ENCODE measurements at places on chromosomes 4 and X.

GRCh38 chr4:75555294-75556164 lies at the start of gene ODAPH:
TSS of gene ODAPH (plus strand) at chr4:75556066. CDS start at chr4:75556083, 17 bp downstream.
- no peak for DNase-seq

DNA sequence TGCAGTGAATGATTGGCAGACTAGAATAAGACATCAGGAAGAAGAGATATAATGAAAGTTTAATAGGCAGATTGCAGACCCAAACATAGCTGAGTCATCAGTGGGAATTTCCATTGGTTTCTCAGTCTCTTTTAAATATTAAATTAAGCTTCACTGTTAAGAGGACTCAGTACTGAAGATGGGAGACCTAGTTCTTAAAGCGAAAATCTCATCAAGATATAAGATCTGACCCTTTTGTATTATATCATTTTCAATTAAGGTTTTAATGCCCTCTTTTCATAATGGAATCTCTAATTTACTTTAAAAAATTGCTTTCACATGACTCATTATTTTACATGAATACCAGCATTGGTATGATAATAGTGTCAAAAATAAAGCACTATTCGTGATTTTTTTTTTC lies 168.9 kb upstream of the ATOH1 start:
- DNase-seq: no peak

DNA sequence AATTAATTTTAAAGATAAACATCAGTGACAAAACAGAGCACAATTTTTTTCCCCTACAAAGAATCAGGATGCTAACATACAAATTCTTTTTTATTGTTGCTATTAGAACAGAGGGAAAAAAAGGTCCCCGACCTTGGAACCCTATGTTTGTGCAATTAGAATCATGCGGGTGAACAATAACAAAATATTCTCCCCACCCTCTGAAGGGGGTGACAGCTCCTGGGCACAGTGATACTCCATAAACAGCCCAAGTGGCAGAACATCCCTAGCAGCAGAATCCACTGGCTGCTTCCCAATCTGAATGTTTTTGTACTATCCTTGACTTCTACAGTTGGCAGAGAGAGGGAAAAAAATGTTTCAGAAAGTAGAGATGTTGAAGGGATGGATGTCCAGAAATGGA lies 87.7 kb upstream of the TLL1 start:
- DNase-seq: no peak

DNA sequence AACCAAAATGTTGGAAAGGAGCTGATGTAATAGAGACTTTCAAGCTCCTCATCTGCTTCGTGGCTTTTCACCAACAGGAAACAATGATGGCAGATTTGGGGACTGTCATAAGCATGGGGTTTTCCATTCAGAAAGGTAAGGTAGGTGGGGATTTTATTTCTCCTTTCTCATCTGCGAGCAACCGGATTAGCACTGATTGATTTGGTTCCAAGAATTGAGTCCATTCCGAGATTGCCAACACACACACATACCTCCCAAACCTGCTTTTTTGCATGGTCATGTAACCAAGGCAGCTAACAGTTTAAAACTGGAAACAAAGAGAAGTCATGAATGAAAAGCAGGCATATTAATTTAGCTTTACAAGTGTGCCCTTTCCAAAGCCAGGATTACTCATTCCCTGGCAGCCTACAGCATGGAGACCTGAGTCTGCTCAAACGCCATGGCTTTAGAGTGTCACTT lies 63.0 kb upstream of the LNX1 start:
- DNase-seq: no peak

- DNase-seq: no peak
Measured at GRCh38 chrX:21735038-21735767, 22.7 kb downstream of the SMPX start.

GRCh38 chr4:1177274-1178141 lies 5.1 kb upstream of the SPON2 start:
- no peak for DNase-seq

GRCh38 chr4:98909646-98910401 lies 19.1 kb downstream of the EIF4E start:
- DNase-seq: no peak

DNA sequence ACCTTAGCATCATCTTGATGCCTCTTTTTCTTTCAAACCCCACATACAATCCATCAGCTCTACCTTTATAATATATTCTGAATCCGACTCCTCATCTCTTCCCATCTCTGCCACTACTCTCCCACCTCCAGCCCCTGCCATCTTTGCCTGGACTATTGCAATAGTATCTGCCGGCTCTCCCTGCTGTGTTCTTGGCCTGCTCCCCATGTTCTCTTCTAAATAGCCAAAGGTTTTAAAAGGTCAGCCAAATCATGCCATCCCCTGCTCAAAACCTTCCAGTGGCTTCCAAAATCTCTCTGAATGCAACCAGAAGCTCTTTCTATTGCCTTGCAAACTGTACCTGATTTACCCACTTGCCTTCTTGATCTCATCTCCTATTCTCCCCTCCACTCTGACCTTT lies 266.0 kb downstream of the PTTG2 start:
- DNase-seq: no peak

- DNase-seq: no peak
Measured at GRCh38 chr4:169293343-169294176, 22.8 kb upstream of the SH3RF1 start.

- DNase-seq: no peak
Measured at GRCh38 chrX:47351706-47352105, 18.7 kb upstream of the ZNF157 start.

DNA sequence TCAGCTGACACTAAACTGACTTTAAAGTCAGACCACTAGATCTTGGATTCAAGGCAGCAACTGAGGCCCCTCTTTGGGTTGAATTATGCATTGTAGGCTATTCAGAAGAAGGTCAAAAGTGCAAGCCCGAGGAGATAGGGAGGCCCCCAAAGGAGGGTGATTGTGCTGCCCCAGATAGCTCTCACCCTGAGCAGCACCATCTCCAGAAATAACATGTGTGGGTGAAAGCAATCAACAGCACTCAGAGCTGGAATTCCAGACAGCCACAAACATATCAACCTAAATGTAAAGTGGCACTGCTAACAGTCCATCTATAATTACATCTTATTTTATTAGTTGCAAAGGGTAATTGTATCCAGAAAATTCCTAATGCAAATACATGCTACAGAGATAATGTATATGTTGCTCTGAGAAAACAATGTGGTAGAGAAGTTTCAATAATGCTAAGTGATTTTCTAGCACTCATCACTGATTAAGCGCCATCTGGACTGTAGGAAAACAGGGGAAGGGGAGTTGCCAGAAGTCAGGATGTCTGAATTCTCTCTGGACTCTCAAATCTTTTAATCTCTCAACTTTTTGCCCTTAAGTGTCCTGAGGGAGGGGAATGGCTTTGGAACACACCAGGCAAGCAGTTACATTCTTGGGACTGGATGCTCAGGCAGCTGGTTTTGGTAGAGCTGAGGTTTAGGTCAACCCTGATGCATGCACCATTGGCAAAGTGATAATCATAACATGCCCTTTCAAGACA lies 61.8 kb upstream of the SFRP2 start:
- DNase-seq: no peak

DNA sequence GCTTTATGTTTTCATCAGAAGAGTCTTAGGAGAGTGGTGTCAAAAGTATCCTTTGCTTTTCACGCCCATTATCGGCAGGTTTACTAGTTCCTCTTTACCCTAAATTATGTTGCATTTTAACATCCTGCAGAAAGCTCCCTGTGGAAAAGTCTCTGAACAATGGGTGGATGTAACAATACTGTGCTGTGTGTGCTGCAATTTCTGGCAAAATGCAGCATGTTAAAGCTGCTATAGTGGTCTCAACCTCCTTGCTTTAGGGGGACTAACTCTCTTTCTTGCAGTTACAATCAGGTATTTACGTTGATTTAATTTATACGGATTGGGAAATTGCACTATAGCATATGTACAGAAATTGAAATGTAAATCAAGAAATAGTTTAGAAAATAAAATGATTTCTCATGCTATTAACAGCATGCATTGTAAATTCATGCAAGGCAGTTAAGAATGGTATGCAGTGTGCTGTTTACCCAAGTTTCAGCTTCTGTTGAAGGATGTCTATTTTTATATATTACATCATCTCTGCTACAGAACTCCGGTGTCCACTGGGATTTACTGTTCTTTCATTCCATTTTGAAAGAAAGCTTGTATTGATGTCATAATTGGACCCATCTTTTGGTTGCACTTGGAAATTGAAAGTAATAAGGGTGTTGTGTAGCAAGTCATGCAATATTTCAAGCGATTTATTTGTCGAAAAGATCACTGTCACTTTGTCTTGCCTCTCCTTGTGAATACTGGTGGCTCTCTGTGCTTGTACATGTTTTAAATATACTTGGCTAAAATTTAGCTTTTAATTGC lies 145.7 kb downstream of the RAPGEF2 start:
- no peak for DNase-seq

DNA sequence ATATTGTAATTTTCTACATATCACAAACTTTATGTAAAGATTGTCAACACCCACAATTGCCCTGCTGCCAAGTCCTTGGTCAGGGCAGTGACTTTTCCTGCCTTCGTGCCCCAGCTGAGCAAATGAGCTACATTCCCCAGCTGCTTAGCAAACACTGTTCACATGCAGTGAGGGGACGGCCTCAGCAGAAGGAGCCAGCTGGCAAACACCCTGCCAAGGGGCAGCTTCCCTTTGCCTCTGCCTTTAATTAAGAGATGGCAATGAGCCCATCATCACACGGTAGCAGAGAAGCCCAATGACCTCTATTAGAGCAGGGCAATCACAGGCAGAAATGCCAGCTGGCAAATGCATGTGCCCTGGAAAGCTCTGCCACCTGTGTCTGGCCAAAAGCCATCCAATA lies 253.4 kb downstream of the EPHA5 start:
- no peak for DNase-seq

DNA sequence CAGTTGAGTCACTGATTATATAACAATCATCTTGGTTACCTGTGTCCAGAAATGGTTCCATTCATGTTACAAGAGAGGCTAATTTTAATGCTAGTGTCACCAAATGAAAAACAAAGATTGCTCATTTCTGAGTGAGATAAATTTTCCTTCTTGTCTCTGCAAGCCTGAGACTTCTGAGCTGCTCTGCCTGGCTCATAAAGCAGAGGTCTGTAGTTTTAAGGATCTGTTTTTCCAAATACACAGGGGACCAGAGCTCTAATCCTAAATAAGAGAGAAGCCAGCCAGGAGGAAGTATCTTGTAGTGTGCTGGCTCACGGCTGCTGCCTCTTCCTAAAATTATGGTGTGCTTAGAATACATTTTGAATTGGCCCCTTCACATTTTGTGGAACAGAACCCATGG lies 42.6 kb downstream of the CLDN34 start:
- no peak for DNase-seq

GRCh38 chrX:68599256-68600152 lies 48.0 kb upstream of the STARD8 start:
- no peak for DNase-seq

DNA sequence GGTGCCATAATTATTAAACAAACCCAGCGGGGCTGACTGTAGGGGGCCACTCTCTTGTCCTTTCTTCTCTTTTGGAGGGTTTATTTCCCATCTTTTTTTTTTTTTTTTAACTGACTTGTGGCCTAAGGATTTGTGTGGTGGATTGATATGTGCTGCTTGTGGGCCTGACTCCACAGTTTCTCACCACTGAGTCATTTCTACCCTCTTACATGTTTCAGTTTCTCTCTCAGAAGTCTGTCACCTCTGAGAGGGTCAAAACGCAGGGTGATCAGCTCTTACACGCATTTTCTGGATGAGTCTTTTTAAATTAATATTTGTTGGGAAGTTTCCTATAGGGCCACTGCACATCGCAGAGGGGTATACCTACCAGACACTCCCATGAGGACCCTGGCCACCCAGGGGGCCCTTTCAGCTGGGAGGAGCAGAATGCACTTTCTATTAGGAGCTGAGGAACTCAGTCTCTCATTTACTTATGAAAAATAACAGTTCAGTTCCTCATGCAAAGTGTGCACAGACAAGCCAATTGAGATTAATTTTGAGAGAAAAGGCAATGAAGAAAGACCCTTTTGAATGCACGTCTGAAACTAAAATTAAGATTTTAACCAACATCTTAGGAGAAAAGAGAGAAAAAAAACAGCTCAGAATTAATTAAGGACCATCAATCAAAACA lies 407.9 kb downstream of the TECRL start:
- no peak for DNase-seq

DNA sequence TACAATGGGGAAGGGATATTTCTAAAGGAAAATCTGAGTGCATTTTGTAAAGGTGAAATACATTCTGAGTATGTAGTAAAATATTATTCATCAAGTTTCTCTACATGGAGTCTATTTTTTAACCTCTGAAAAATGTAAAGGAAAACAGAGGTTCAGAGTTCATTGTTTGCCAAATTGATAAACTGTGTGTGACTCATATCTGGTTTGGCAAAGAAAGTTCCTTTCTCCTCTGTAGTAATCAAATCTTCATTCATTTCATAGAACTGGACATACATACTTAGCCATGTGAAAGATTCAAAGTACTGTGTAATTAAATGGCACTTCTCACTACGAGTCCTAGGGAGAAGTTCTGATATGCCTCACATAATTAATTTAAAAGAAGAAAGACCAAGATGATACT lies 61.6 kb downstream of the HPGD start:
- no peak for DNase-seq

- no peak for DNase-seq
Measured at GRCh38 chr4:99827454-99827853, 10.8 kb downstream of the DAPP1 start.

DNA sequence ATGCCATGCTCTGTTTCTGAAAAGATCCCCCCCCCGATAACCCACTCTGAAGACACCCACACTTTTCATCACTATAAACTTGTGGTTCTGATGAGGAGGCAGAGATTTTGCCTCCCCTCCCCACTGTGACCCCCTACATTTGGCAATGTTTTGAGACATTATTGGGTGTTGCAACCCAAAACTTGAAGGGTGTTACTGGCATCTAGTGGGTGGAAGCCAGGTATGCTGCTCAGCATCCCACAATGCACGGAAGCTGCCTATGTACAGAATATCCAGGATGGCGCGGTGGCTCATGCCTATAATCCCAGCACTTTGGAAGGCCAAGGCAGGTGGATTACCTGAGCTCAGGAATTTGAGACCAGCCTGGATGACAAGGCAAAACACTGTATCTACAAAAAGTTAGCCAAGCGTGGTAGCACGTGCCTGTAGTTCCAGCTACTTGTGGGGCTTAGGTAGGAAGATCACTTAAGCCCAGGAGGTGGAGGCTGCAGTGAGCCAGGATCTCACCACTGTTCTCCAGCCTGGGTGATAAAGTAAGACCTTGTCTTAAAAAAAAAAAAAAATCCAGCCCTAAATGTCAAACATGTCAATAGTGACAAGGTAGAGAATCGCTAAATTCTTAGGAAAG lies 87.3 kb downstream of the SCD5 start:
- no peak for DNase-seq

DNA sequence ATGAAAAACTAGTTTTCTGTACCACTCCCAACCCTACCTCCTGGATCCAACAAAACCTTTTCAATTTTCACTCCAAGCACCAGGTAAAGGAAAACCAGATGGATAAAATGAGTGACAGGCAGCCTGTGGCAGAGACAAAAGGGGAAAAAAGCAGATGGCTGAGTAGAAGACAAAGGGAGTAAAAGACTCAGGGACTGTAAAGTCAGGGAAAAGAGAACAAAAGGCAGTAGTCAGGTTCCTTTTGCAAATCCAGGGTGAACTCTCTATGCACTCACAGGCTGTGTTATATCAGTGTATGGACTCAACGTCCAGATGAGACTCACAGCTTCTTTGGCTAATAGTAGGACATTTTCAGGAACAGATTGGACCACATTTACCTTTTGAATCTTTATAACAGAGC lies 54.2 kb downstream of the QRFPR start:
- DNase-seq: no peak

GRCh38 chrX:67546496-67547423 lies 2.9 kb downstream of the AR start:
- no peak for DNase-seq

All from left renal cortex interstitium (tissue), 4 donors.